ENCODE measurements at places on chromosomes 6 and 20.

GRCh38 chr20:3612795-3613572, 50.2 kb downstream of the GFRA4 start:
- no peak for DNase-seq

DNA sequence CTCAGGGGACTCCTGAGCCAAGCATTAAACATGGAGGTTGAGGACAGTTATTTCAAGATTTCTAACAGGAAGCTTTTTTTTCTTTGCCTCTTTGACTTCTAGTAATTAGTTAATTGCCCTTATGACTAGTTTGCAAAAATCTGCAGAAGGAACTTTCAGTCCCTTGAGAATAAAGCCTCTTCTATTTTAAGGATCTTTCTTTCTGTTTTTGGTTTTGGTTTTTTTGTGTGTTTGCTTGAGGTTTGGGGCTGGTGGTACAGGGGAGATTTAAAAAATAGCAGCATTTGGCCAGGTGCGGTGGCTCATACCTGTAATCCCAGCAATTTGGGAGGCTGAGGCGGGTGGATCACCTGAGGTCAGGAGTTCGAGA, 259.3 kb downstream of the BMP7 start:
- DNase-seq = no peak

DNA sequence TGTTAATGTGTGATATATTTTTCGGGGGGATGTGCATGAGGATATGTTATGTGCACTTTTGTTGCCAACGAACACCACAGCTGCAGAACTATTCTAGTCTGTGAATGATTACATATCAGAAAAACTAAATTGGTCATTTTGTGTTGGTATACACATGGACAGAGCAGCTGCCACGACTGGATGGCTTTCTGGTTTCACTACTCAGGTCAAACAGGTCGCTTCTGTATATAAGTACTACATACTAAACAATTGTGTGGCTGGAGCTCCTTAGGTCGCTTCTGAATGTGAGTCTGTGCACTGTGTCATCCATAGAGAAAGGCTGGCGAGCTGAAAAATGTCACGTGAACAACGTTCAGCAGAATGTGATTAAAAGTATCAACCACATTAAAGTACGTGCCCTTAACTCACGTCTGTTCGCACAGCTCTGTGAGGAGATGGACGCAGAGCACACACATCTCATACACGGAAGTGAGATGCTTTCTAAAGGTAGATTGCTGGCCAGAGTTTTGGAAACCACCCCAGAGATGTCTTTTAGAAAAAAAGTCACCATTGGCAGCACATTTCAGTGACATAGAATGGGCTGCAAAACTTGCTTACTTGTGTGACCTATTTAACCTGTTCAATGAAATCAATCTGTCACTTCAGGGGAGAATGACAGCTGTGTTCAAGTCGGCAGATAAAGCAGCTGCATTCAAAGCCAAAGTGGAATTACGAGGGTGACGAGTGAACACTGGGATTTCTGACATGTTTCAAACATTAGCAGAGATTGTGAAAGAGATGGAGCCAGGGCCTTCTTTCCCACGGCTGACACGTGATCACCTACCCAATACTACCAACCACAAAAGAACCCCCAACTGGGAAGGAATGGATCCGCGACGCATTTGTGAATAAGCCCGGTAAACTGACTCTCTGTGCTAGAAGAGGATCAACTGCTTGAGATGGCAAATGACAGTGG, 176.6 kb downstream of the PDE10A start:
- DNase-seq = no peak

GRCh38 chr6:56757588-56757984, 114.9 kb upstream of the DST start:
- no peak for DNase-seq

GRCh38 chr20:62309198-62309944, 6.6 kb downstream of the ADRM1 start:
- DNase-seq = no peak
